ENCODE measurements at places on chromosomes 5 and 9.
A peak's percentile ranks its signal among the peaks of the same experiment; 100 is the strongest.

GRCh38 chr5:163135849-163136248 lies 301.5 kb upstream of the CCNG1 start:
- no peak for DNase-seq

GRCh38 chr5:145761254-145761653 lies 73.9 kb downstream of the PRELID2 start:
- DNase-seq = no peak

- no peak for DNase-seq
Observed at GRCh38 chr9:96720435-96720834, 57.5 kb downstream of the ZNF510 start.

DNA sequence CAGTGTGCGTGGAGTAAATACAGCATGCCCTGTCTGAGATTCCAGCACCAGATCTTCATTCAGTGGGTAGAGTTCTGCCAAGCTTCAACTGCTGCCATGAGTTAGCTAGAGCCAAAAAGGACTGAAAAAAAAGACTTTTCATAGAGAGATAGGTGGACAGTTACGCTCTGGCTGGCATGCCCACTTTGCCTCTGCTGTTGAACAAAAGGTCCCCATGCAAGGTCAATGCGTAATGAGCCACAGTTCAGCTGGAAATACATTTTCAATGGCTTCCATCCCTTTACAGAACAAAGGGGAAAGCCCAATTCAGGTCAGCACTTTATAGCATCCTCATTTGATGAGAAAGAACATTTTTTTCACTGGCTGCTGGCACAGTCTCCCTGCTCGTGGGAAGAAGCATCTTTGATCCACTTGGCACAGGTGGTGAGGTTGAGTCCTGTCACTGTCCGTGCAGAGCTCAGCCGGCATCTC lies 86.9 kb upstream of the ERCC6L2 start:
- peak; percentile 42 for DNase-seq

DNA sequence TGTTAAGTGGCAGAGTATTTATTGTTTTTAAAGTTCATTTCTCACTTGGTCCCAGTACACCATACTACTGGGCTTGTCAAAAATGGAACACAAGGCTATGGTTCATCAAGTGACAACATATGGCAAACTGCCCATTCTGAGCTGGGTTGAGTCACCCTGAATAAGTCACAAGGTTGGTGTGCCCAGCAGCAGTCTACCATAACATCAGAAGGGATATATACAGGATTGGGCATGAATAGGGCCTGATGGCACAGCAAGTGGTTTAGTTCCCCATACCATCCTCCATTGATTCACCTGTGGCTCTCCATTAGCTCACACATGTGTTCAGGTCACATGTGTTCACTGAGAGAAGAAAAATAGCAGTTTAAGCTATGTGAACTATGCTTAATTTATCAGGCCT lies 249.8 kb upstream of the PRDM9 start:
- no peak for DNase-seq

DNA sequence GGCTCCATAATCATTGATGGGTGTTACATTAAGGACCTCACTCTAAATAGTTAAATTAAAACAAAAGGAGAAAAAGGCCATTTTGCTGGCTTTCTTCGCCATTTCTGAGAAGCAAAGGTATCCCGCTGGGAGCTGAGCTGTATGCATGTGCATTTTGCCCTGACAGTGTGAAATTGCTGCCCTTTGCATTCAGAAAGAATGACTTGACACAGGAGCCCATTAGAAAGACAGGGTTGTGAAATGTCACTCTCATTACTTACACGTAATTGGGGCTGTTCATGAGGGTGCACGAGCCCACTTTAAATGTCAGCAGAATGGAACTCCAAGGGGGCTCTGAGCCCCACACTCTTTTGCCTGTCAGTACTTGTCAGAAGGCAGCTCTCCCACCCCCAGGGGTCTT lies 85.0 kb downstream of the SEMA4D start:
- DNase-seq = no peak

GRCh38 chr9:70959366-70959765 lies 162.1 kb downstream of the TRPM3 start:
- DNase-seq = no peak

DNA sequence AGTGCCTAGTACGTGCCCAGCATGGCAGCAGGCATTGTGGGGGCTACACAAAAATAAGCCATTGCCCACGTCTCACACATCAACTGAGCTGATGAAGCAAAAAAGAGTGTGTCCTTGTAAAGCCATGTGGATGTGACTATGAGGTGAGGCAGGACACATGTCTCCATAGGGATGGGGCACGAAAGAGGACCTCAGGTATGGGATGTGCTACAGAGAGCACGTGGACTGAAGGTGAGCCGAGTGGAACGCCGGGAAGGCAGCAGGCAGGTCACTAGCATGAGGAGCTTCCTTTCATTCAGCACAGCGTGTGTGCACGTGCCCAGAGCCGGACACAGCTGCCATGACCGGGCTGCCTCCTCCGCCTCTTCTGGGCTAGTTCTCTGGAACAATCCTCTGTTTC lies 429.8 kb downstream of the SPOCK1 start:
- DNase-seq = no peak

DNA sequence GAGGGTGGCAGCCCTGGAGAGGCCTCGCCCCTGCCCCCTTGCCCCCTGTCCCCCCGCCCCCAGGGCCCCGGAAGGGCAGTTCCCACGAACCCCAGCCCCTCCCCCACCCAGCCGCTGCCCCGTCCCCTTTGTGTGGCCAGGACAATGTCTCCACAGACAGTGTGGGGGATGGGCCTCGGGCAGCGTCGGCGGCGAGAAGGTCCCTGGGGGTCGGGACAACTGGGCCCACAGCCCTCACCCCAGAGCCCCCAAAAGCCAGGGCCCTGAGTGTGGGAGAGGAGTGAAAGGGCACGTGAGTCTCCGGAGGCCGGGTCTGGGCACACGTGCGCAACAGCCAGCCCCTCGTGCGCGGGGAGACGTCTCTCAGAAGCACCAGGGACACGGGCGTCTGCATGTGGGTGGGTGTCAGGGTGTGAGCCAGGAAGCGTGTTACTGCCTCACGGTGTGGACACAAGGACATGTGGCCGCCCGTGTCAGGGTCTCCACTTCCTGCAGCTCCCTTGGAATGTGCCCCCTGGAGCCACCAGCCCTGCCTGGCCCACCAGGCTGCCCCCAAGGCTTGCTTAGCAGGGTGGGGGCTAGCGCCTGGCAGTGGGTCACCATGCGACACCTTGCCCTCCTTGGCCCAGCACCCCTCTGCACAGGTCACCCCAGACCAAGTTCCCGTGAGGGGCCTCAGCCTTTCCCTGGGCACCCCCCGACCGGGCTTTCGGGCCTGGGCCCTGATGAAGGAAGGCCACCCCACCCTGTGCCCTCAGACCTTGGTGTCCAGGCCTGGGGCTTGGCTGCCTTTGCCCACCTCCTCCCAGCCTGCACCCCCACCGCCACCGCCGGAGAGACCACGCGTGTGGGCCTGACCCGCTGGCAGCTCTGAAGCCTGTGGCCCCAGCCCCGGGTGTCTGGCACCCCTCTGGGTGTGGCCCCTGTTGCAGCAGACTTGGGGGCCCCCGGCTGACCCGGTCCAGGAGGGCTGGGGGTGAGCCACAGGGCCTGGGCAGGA lies 12.8 kb upstream of the NRARP start:
- DNase-seq = no peak

- no peak for DNase-seq
Observed at GRCh38 chr9:21811914-21812313, 9.5 kb downstream of the MTAP start.

GRCh38 chr9:16579872-16580432 lies 290.5 kb downstream of the BNC2 start:
- DNase-seq = no peak

GRCh38 chr5:91049800-91050199 lies 333.3 kb downstream of the ARRDC3 start:
- DNase-seq = no peak

GRCh38 chr5:169272111-169272510 lies 28.8 kb downstream of the SLIT3 start:
- no peak for DNase-seq

Measured in cerebellar nuclear complex (tissue), 1 donor.